HCEC 1CT (cell line): ENCODE measurements at places on chromosomes 1 and 21.
A peak's percentile ranks its signal among the peaks of the same experiment; 100 is the strongest.

- DNase-seq = no peak
Observed at GRCh38 chr1:53376041-53376461, 48.2 kb upstream of the LRP8 start.

GRCh38 chr1:53372501-53372951 lies 44.7 kb upstream of the LRP8 start:
- DNase-seq = no peak

DNA sequence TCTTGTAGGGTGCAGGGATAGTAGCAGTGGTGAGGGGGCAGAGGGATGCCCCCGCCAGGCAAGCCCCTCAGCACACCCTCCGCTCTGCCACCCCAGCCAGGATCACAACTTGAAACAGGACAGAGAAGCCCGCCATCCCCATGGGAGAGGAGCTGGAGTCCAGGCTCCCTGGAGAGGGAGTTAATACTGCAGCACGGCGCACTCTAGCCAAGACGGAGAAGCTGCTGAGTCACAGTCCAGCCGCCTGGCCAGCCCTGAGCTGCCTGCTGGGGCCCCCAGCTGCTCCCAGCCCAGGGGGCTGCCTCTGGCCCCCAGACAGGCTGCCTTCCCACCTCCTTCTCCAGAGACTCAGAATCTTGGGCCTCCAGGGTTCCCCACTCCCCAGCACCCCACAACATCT lies 87.2 kb downstream of the SYT2 start:
- peak; percentile 45 for DNase-seq

- no peak for DNase-seq
Observed at GRCh38 chr1:244536316-244536715, 75.2 kb downstream of the CATSPERE start.

DNA sequence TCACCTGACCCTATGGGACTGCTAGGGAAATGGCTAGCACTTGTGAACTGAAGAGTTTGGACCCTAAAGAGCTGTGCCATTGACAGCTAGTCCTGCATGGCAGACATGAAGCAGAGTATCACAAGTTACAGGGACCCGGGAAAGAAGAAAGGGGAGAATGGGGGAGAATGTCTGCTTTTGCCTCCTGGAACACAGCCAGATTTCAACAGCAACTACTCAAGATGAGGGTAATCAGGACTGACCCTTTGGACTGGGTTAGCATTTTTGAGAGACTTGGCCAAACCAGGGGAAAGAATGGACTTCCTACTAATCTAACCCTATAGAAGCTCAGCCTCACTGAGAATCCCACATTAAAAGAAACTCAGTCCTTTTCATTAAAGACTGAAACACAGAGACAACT lies 8.7 kb upstream of the UTP25 start:
- DNase-seq = no peak

DNA sequence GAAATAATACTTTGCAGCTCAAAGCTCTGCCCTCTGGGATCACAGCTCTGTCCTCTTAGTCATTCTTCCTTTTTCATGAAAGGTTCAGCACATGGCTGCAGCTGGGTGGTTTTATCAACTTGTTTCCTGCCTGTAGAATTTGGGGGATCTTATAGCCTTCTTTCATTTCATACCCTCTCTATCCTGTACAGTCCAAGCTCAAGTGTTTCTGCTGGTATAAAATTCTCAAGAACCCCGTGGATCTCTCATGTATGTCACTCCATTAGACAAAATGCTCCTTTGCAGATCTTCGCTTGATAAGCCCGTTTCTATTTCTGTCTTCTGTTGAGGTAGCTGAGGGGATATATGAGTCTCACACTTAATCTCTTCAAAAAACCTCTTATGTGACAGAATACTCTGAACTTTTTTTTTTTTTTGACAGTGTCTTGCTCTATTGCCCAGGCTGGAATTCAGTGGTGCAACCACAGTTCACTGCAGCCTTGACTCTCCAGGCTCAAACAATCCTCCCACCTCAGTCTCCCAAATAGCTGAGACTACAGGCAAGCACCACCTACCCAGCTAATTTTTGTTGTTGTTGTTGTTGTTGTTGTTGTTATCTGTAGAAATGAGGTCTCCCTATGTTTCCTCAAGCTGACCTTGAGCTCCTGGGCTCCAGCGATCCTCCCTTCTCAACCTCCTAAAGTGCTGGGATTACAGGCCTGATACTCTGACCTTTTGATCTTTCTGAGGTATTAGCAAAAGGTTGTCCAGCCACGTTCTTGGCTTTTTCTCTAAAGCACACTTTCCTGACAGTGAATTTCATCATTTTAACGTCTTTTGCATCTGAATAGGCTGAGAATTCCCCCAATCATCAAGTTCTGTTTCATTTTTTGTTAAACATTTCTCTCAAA lies 24.6 kb upstream of the COL9A2 start:
- peak; percentile 3 for DNase-seq

DNA sequence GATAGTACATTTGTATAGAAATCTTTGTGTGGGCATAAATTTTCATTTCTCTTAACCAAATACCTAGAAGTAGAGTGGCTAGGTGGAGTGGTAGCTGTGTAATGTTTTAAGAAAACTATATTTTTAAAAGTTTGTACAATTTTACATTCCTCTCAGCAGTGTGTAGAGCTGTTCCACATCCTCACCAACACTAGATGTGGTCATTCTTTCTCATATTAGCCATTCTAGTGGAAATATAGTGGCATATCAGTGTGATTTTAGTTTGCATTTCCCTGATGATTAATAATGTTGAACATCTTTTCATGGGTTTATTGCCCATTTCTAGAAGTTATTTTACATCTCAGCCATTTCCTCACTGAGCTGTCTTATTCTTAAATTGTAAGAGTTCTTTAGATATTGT lies 65.5 kb downstream of the ITSN1 start:
- no peak for DNase-seq

DNA sequence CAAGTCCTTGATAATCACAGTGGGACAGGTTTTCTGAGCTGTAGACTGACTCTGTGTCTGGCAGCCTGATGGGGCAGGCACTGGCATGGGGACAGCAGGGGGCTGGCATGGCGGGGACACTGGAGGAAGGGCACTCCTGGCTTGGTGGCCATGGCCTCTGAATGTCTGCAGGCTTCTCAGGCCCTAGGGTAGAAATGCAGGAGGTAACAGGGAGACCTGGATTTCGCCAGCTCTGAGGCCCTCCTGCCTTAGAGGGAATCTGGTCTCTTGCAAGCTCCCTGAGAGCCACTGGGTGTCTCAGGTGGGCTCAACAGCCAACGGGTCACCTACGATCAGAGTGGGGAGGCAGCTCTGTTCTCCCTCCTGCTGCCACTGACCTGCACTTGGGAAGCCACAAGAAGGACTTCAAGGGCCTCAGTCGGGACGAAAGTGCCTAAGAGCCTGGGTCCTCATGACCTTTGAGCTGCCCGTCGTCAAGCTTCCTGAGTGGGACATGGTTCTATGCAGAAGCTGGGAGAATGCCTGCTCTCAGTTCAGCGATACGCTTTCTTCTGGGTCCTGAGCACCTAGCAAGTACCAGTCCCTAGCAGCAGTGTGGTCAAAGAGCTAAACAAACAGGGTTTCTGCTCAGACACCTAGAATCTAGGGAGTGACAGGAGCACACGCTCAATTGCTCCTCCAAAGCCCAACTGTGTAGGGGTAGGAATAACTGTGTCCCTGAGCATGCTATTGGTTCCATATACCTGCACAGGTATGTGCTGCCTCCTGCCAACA lies 569.0 kb downstream of the PTPRU start:
- no peak for DNase-seq

DNA sequence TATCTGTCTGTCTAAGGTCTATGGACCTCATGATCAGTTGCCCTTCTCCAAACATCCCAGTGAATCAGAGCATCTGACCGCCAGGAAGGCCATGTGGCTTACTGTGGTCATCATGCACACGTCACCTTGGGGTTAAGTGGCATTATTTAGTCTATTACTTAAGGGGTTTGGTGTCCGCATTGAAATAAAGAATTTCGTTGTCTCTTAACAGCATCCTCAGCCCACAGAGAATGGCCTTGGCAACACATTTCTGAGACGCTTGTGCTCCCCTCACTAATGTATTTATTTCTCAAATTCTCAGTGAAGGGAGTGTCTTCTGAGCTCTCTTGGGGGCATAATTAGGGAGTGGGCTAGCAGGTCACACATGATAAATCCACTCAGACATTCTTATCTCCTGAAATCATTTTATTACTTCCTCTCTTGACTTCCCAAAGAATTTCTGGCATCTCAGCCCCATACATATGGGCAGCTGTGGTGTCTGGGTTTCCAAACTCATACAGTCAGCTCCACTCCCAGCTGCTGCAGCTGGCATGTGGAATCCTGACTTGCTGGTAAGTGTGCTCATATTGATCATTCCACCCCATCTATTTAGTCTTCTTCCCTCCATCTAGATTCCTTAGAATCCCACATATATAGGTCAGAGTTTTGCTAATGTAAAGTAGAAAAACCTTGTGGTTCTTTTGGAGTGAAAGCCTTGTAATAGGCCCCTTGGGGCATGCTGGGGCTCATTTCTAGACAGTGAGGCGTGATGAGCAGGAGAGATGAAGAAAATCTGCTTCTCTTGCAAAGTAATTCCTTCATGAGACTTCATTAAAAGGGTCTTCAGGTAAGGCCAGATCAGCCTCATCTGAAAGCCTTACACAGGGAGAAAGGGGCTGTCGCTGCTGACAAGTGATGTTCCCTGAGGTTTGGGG lies 110.5 kb downstream of the HHAT start:
- DNase-seq = peak; percentile 85

- DNase-seq = no peak
Observed at GRCh38 chr21:33162436-33162951, 67.2 kb upstream of the IFNAR2 start.

DNA sequence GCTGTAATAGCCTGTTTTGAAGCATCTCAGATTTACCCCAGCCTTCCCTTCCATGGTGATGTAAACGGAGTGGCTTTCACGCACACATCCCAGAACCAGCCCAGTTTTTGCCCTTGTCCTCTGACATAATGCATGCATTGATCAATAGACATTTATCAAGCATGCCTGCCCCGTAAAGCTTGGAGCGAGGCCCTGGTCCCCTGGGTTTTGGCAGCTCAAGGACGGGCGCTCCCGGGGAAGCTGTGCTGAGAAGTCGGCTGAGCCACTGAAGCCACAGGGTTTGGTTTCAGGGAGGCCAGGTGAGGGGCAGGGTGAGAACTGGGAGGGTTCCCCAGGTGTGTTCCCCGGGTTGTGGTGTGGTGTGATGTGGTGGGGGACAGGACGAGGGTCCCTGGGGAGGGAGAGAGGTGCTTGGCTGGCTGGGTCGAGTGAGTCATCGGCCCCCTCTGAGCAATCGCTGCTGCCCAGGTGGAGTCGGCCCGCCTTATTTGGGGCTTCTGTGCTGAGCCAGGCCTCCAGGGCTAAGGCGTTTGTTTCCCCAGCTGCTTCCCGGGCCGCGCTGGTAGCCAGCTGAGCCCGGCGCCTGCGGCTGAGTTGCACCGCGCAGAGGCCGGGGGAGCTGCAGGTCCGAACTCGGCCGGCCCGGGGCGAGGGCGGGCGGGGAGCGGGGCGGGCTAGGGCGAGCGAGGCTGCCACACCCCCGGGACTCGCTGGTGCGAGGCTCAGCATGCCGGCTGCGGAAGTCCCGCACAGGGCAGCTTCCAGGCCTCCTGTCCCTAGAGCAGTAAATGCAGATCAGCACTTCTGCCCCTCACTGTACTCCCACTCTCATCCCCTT lies 23.6 kb downstream of the ATP2B4 start:
- peak; percentile 36 for DNase-seq

GRCh38 chr1:26727476-26727875 lies 31.7 kb downstream of the ARID1A start:
- DNase-seq = no peak

- peak; percentile 85 for DNase-seq
Observed at GRCh38 chr21:37072274-37072987, 440 bp downstream of the PIGP start.

DNA sequence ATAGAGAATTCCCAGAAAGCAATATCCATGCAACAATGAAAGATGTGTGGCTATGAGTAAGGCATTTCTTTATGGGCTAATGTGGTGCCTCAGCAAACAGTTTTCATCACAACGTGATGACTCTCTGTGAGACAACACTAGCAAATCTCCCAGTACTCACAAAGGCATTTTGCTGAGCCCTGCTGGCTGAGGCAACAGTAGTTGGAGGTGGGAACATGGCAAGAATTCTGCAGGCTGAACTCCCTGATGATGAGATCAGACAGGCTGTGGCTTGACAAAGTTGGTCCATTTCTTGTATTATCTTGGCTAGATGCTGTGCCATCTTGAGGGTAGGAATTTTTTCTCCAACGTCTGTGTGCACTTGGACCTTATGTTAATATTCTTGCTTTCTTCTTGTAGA lies 24.6 kb downstream of the PROX1 start:
- DNase-seq = no peak

DNA sequence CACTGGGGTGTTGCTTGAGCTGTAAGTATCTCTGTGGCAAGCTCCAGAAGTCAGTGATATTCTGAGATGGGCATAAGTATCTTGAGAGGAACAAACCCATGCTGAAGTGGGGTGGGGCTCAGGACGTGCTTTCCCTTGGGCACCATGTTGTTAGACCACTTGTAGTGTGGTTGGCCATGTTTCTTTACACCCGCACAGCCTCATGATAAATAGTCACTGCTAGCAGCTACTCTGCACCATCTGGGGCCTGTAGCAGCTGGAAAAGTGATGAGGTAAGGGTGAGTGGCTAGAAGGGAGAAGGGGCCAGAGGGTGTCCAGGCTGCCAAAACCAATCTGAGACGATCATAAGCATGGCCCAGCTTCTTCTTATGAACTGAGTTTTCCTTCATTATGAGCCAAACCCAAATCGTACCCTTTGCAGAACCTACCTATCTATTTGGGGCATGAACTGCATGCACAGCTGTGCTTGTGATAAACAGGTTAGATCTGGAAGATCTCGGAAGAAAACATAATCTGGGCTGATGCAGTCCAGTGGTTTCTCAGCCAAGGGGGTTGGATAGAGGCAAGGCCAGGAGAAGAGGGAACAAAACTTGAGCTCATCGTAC lies 91.9 kb upstream of the IRF2BP2 start:
- DNase-seq = no peak

DNA sequence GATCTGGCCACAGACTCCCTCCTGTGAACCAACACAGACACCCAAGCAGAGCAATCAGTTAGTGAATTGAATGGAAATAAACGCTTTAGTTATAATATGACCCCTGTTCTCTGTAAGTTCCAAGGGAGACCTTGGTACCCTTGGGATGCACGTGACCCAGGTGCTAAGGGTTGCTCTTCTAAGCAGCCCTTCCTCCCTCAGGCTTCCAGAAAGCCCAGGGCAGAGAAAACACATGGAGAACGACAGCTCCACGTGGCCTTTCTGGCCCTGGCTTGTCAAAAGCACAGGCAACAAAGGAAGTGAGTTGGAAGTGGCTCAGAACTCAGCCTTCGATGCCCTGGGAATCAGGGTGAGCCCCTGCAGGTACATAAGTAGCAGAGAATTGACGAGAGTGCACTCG lies 57.4 kb downstream of the LACTBL1 start:
- no peak for DNase-seq

- no peak for DNase-seq
Observed at GRCh38 chr21:44697811-44698734, 1.1 kb downstream of the KRTAP10-12 start.
